ENCODE measurements at places on chromosomes 12 and 14.

GRCh38 chr14:57961786-57962060, 95.8 kb upstream of the SLC35F4 start:
- DNase-seq = no peak

DNA sequence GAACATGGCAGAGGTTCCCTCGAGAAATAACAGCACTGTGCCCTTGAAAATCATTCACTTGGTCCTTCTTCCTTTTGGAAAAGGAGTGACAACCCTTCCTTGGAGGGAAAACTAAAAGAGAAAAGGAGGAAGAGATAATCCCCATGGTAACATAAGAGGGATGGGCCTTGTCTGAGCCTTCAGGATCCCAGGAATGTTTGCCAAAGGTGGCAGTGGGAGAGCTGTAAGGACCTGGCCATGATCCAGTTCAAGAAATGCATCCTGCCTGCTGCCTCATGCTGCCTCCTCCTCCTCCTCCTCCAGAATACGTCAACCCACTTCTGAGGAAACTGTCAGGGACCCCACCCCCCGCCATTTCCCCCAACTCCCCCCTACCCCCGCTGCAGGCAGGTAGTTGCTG, 118.8 kb downstream of the KCNK10 start:
- no peak for DNase-seq

- DNase-seq = no peak
Observed at GRCh38 chr14:104633276-104634137, 28.9 kb upstream of the TMEM179 start.

- no peak for DNase-seq
Observed at GRCh38 chr12:1880876-1881275, 37.6 kb downstream of the CACNA2D4 start.

- no peak for DNase-seq
Observed at GRCh38 chr12:55659486-55660385, 23.0 kb downstream of the OR10P1 start.

Data from activated naive CD4-positive, alpha-beta T cell (primary cell).